ENCODE measurements at places on chromosomes 7 and 10. TPM values are rescaled to one million over a fixed set of nuclear protein-coding genes. Genes with fewer than 3 reads are reported as not detected.

Gene ACTL6B
- not detected for total RNA-seq

Gene LIPM
- not detected for total RNA-seq

Gene MORN4
- total RNA-seq = 7.3 TPM

Gene HMX2
- 0.15 TPM for total RNA-seq

Gene JMJD1C
- 28.2 TPM for total RNA-seq

Gene SLC26A3
- not detected for total RNA-seq

Gene DGKB
- total RNA-seq = not detected

Gene SEMA3C
- 76.0 TPM for total RNA-seq

Gene PRSS37
- total RNA-seq = not detected

Gene VSTM2A
- not detected for total RNA-seq

Gene ZNF273
- total RNA-seq = 2.4 TPM

Gene GARIN1A
- 0.80 TPM for total RNA-seq

Gene HOXA4
- 2.8 TPM for total RNA-seq

Gene SLIT1
- 0.03 TPM for total RNA-seq

Gene GPC2
- total RNA-seq = 1.0 TPM

Gene PIP
- total RNA-seq = not detected

Gene MYL10
- total RNA-seq = not detected

Gene HMX3
- total RNA-seq = not detected

Gene FFAR4
- total RNA-seq = 0.31 TPM

Gene LIPJ
- total RNA-seq = not detected

Gene ENTPD1
- total RNA-seq = 0.05 TPM

Gene ABCB4
- not detected for total RNA-seq

Gene CHAT
- total RNA-seq = not detected

Gene SFRP5
- total RNA-seq = 2.4 TPM

Gene LRRC17
- total RNA-seq = 0.10 TPM

Gene STEAP1B
- 0.30 TPM for total RNA-seq

Gene BNIP3
- total RNA-seq = 40.9 TPM

Gene FGL2
- total RNA-seq = not detected

Gene GHRHR
- not detected for total RNA-seq

Gene TMEM168
- 10.7 TPM for total RNA-seq

All from A549 treated with DMSO at 1 μM for 4 hours (cell line).